Activated CD4-positive, alpha-beta T cell treated with anti-CD3 and anti-CD28 coated beads, Interleukin-2, amount 50 U/mL, for 1 hour (primary cell): ENCODE measurements at places on chromosomes 3 and 15.

GRCh38 chr3:138051947-138052802 lies 42.2 kb downstream of the CLDN18 start:
- DNase-seq = no peak

DNA sequence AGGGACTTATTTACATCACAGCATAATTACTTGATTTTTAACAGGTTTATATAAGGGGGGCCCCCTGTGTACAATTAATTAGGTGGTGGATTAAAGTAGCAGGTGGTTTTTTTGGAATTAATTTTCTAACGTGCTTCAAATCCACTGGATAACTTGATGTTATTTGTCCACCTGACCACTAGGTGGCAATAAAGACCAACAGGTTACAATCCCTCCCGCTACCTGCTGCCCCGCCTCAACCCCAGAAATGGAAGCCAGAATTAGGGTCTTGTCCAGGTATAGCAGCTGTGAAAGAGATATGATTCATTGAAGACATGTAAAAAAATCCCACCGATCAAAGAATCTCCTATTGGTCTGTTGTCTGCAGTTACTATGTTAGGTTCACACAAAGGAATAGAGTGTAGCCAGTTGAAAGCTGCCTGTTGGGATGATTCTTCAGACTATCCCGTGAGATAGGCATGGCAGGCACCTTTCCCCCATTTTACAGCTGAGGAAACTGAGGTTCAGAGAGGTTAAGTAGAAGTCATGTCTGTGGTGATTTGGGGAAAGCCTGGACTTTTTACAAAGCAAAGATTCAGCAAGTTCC lies 44.0 kb downstream of the MFSD1 start:
- DNase-seq = peak; percentile 19

DNA sequence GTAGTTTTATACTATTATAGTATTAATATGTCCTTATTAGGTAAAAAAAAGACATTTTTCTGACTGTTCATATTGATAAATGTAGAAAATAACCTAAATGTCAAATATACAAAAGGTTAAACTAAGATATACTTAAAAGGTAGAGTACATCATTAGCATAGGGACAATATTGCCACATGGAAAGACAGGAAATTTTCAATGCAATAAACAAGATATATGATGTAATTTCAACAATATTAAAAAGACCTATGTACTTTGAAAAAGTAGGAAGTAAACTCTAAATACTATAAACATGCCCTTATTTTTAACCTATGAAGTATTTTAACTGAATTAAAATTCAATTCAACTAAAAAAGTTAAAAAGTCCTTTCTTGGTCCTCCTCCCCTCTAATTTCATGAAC lies 1.9 kb downstream of the SPG11 start:
- DNase-seq = no peak

DNA sequence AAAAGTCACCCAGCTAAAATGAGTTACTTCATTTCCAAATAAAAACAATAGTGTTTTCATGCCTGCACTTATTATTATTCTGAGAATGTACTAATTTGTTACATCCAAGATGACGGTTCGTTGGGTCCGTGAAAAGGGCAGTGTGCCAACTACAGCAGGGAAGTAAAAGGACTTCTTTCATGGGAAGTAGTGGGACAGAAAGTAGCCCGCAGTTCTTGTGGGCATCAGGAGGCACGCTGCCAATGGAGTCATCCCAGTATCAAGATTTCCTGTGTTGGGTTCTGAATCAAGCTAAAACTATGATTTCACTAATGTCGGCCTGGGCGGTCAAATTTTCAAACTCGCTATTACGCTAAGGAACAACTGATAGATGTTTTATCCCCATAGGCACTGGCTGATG lies 254.5 kb upstream of the SOX2 start:
- DNase-seq = no peak

DNA sequence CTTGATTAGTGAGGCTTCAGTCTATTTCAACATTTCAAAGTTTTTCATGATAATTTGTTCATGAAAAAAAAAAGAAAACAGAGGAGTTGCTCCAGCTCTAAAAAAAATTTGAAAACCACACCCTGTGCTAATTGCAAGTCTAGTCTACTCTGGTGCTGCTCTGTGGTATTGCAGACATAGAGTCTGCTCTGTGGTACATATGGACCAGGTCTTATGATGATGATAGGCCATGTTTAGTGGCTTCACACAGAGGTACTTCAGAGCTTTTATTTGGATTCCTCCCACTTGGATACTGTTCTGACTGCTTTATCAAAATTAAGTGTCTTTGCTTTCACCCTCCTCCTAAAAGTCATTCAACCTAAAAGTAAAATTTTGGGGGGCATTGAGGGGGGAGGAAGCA lies 160.8 kb downstream of the ALCAM start:
- no peak for DNase-seq

- DNase-seq = no peak
These were observed 139.7 kb upstream of the TPM1 start for GRCh38 chr15:62902821-62903220.

GRCh38 chr3:193782276-193782647 lies 189.3 kb downstream of the OPA1 start:
- no peak for DNase-seq

GRCh38 chr3:26827169-26827568 lies 204.6 kb downstream of the LRRC3B start:
- DNase-seq = no peak

GRCh38 chr15:69539345-69539744 lies 86.7 kb downstream of the RPLP1 start:
- DNase-seq = no peak

DNA sequence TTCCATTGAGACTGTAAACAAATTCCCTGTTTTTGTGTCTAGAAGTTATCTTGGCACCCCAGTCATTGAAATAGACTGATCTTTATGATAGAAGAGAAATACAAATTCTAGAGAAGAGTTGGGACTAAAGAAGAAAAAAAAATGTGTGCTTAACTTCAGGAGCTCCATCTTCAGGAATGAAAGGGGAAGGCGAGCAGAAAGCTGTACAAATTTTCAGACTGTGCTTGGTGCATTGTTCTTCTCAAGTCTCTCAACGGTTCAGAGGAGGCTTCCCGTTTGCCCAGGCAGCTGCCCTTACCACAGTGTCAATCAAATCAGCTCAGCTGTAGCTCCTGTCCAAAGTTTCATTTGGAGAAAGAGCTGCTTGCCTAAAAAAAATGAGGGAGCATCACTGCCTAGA lies 41.7 kb downstream of the OXSM start:
- DNase-seq = no peak

DNA sequence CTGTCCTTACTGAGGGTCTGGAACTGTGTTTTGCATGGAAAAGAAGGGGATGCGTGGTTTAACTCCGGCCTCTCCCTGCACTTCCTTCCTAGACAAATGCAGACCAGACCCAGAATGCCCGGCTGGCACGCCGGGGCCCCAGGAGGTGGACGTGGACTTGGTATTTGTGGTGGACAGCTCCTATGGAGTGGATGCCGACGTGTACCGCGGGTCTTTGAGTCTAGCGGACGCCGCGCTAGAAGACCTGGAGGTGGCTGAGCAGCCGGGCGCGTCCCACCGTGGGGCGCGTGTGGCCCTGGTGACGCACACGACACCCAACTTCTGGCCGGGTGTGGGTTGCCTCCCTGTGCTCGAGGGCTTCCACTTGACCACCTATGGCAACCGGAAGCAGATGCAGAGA lies 81.8 kb upstream of the COL6A5 start:
- DNase-seq = no peak

DNA sequence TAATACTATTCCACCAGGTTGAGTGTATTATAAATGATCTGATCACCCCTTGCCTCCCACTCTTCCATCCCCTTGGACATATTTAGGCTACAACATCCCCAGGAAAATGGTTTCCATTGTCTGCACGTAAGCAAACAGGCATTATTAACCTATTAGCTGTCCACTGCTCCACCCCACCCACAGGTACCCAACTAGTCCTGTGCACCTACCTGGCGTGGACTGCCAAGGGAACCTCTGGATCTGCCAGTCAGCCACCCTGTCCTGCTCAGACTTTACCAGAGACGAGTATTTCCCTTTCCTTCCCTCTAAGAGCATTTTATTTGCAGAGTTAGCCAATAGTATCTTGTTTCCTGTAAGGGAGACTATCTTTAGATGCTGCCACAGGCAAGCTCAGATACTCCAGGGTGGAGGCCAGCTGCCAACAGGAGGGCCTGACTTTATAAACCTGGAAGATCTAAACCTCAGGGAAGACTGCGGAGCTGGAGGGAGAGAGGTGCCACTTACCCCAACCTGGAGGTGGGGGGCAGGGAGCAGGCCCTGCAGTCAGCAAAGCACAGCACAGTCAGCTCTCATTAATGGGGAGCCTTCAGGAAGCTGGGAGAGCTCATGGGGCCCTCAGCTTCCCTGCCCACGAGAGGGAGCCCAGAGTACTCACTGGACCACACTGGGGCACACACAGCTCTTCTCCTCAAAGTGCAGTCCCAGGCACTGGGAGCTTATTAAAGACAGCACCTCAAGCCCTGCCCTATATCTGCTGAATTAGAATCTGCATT lies at the start of gene CX3CR1:
Gene CX3CR1, minus strand, starts transcription at position 292 of the 773 bp plus-strand sequence. CDS start 13,527 bp downstream, outside the sequence.
- DNase-seq = no peak

- DNase-seq = no peak
These were observed 92.6 kb upstream of the CCDC54 start for GRCh38 chr3:107284612-107285011.

- no peak for DNase-seq
These were observed 9.8 kb downstream of the KCNMB2 start for GRCh38 chr3:178546079-178546478.

GRCh38 chr15:67700023-67700422 lies 125.3 kb upstream of the SKOR1 start:
- no peak for DNase-seq

DNA sequence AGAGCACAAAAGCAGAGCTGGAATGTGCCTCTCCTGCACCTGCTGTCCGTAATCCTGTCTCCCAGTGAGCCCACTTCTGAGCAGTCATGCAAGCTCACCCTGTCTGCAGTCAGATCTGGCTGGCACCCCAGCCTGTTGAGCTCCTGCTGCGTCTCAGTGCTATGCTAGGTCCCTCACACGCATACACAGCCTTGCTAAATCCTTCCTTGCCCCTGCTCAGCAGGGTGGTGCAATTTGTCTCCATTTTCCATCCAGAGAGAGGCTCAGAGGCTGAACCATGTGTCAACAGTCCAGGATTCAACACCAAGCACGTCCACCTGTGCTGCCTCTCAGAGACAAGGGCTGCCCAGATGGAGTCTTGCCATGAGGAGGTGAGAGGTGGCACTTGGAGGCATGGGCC lies 11.0 kb downstream of the POMGNT2 start:
- no peak for DNase-seq

GRCh38 chr15:58453931-58454793 lies 22.4 kb downstream of the LIPC start:
- DNase-seq = no peak

DNA sequence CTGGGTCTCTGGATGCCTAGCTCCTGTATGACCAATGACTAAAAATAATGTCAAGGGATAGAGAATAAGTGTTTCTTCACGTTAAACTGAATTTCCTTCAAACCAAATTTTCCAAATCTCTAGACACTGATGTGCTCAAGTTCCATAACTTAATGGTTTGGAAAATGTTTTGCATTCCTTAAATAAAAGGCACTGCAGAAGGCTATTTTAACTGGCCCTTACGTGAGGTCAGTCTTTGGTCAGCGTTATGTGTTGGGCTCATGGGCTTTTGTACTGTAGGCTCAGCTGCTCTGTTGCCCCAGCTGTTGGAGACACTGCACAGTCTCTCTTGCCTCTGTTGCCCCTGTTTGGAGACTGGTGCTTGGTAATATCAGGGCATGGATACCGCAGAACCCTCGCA lies 188.5 kb downstream of the TPRG1 start:
- DNase-seq = no peak

GRCh38 chr15:60839510-60840211 lies 360.7 kb upstream of the ICE2 start:
- no peak for DNase-seq

GRCh38 chr3:131421301-131421700 lies 39.7 kb downstream of the NUDT16 start:
- no peak for DNase-seq

- no peak for DNase-seq
These were observed 266.0 kb upstream of the ICE2 start for GRCh38 chr15:60744826-60745460.

DNA sequence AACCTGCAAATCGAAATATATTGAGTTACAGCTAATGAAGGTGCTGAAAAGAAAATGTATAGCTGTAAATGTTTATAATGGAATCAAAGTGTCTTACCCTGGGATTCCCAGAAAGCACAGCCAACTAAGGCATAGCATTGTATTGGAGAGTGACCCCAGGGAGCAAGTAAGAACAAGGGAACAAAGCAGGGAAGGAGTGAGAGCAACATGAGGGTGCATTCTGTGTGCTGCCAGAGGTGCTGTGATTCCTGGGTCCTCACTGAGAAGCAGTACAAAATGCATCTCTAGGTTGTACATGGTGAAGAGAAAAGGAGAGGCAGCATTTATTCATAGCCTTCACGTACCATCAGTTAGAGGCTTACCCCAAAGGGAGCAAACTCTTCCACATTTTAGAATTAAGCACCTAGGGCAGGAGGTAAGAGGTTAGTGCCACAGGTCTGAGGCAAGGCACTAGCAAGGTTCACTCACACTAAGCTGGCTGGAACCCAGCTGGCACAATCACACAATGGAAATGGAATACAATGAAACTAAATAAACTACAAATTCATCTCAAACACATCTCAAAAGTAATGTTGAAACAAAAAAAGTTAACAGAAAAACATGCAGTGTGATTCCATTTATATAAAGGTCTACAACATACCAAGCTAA lies 151.5 kb upstream of the C2CD4B start:
- DNase-seq = no peak

DNA sequence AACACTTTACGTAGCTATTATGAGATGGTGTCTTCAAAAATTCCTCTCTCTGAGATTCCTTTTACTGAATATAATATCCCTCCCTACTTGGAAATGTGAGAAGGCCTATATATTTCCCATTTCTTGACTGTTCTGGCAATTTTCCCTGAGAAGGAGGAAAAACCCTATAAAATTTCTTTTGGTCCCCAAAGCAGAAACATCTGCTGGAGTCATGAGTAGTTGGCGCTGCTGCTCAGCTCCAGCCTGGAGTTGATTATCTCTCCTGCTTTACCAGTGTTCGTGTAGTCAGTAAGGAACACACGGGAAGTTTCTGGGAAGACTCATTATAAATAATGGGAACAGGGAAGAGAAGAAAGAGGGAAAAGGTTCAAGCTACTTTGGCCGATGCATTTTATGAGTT lies 680.1 kb downstream of the EPHA3 start:
- no peak for DNase-seq

DNA sequence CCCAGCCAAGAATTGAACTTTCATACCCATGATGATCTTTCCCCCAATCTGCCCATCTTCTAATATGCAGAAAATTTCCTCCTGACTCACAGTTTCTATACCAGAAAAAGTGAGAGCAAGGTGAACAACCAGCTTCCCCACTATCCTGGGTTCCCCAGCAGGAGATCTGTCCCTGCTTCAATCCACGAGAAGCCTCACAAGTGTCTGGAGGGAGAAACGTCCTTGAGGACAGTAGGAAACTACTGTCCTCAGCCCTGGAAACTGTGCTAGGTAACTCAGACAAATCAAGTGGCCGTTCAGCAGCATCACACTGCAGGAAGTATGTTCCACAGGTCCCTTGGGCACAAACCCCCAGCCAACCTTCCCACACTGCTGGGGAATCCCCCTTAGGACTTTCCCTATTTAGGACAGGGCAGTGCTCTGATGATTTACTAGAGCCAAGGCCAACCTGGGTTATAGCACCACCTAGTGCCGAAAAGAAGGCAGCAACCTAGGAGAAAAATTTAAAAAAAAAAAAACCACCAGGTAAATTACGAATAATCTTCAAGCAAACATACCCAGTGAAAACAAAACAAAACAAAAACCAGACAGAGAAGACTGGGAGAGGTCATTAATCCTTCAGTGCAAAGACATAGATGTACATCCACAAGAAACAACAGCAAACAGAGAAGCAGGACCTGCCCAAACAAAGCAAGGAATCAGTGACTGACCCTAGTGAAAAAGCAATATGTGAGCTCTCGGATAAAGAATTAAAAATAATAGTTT lies 36.0 kb downstream of the MORC1 start:
- DNase-seq = no peak
